ENCODE measurements at places on chromosomes 1 and 21.
A peak's percentile ranks its signal among the peaks of the same experiment; 100 is the strongest.

DNA sequence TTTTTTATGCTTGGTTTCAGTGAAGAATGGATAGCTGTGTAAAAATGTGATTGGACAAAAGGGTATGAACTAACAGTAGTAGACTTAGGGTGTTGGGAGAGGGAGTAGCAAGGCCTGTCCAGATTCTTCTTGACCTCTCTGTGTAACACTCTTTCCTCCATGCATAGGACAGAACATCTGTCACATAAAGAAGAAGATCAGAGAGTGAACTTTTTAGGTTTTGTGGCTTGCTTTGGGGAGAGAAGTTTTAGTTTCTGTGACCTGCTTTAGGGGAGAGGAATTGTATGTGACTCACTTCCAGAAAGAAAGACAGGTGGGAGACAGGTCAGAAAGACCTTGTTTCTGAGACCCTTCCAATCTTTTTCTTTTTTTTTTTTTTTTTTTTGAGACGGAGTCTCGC lies 27.3 kb upstream of the LRRC52 start:
- H3K27me3 ChIP-seq, result no peaks in the 10 kb centered on the region
- no peak for DNase-seq

DNA sequence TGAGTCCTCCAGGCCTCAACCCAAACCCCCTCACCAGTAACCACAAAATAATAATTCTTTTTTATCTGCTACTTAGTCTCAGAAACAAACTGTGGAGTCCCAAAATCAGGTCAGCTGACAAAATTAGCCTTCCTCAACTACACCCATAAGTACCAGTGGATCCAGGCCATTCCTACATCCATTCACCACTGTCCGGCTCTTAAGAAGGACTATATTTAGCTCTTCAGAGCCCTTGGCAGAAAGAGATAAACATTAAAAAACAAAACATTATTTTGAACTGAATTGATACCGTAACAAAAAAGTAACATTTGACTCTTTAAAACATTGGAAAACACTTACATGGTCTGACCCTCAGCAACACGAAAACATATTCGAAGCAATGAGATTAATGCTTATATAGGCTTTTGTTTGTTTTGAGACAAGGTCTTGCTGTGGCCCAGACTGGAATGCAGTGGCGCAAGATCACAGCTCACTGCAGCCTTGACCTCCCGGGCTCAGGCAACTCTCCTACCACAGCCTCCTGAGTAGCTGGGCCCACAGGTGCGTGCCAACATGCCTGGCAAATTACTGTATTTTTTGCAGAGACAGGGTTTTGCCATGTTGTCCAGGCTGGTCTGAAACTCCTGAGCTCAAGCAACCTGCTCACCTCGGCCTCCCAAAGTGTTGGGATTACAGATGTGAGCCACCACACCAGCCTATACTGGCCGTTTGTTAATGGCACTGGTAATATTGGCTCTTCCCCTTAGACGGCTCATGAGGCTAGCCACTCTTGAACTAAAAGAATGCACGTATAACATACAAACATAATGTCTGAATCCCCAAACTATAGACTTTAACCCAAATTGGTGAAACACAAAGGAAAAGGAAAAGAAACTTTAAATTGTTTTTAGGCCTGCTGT lies 330.7 kb downstream of the SMYD3 start:
- no peak overlapping the region for H3K27ac ChIP-seq
- no peaks in the 10 kb centered on the region for H3K27me3 ChIP-seq
- no peak overlapping the region for H3K4me3 ChIP-seq
- peaks cover 3% of the 10 kb centered on the region for H3K4me1 ChIP-seq

- H3K4me1 ChIP-seq, result no peaks in the 10 kb centered on the region
- no peak overlapping the region for H3K4me3 ChIP-seq
- H3K36me3 ChIP-seq, result no peaks in the 10 kb centered on the region
- no peak for DNase-seq
These were observed 3.0 kb upstream of the SUCO start for GRCh38 chr1:172530000-172530399.

DNA sequence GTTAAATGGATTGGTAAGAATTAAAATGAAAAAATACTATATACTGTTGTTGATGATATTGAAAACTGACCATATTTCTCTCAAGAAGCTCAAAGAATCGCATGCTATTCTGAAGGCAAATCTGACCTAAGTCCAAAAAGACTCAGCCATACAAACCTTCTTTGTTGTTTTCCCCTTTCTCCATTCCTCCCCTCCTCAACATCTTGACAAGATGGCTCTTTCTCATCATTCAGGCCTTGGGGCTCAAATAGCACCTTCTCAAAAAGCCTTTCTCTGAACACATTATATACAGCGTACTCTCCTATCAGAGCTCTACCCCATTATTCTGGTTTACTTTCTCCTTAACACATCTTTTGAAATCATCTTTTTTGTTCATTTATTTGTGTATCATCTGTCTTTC lies 17.2 kb downstream of the COLGALT2 start:
- no peaks in the 10 kb centered on the region for H3K27me3 ChIP-seq
- DNase-seq, result no peak
- H3K27ac ChIP-seq, result no peak overlapping the region
- no peaks in the 10 kb centered on the region for H3K4me1 ChIP-seq

DNA sequence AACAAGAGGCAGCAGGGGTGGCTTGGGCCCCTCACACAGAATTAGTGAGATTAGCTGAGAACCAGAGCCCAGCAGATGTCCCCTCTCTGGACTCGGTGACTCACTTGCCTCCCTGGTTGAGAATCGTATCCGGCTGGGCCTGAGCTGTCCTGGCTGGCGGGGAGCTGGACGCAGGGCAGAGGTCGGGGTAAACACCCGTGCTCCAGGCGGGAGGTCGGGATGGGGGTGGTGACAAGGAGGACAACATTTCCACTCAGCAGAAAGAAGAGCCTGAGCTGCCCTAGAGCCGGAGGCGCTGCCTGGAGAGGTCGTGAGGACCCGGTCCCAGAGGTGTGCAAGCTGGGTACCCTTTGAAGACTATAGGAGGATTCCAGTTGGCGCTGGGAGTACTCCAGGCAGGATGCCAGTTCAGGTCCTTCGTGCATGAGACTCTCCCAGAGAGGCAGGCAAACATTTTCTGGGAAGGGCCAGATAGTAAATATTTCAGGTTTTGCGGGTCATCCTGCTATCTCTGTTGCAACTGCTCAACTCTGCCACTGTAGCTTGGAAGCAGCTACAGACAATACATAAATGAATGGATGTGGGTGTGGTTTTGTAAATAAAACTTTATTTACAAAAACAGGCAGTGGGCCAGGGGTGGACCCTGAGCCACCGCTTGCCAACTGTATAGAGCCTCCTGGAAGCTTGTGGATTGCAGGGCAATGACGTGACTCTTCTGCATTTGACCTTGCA lies 116.8 kb upstream of the WNT4 start:
- no peak overlapping the region for H3K4me3 ChIP-seq
- H3K27me3 ChIP-seq, result peaks cover 72% of the 10 kb centered on the region
- DNase-seq, result peak; percentile 96

GRCh38 chr1:33653226-33653625 lies 180.8 kb downstream of the ZSCAN20 start:
- no peak overlapping the region for H3K4me3 ChIP-seq
- H3K36me3 ChIP-seq, result no peaks in the 10 kb centered on the region
- no peaks in the 10 kb centered on the region for H3K27me3 ChIP-seq
- DNase-seq, result no peak
- no peaks in the 10 kb centered on the region for H3K4me1 ChIP-seq

DNA sequence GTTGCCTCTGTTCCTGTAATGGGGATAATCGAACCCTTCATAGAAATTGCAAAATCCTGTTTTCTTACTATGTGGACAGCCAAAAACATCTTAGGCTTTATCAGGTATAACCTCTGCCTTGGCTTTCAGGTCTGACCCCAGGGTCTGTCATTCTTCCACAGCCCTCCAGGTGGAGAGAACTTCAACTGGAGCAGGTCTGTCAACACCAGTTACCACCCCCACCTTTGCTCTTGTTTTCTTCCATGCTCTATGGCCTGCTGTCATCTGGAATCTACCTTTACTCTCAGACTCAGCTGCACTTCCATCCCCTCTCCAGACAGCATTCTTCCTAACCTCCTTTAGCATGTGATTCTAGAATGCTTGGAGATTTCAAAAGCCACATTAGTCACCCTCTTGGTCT lies 10.4 kb upstream of the GJA9 start:
- DNase-seq, result no peak
- H3K36me3 ChIP-seq, result peaks cover 19% of the 10 kb centered on the region
- H3K27ac ChIP-seq, result no peak overlapping the region
- H3K27me3 ChIP-seq, result no peaks in the 10 kb centered on the region

DNA sequence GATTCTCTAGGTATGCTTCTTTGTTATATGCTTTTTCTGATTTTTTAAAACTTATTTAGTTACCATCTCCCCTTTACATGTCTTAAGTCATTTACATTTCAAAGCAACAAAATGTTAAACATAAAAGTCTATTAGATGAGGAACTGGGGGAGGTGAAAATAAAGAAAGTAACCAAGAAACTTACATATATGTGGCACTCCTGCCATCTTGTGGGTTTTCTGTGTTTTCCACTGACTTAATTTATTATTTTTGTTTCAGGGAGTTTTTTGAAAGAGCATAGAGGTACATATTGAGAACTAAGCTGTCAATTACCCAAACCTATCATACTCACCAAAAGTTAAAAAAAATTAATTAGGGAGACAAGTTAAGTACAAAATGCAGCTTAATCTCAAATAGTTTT lies 1531.1 kb downstream of the MRPL39 start:
- no peaks in the 10 kb centered on the region for H3K27me3 ChIP-seq
- H3K27ac ChIP-seq, result no peak overlapping the region
- no peak for DNase-seq
- H3K4me1 ChIP-seq, result no peaks in the 10 kb centered on the region

All from mesenchymal stem cell (in vitro differentiated cells and primary cell).